ENCODE measurements at places on chromosomes 13 and 19.

GRCh38 chr13:112069061-112069844, 2.3 kb downstream of the SOX1 start:
- no peak for DNase-seq

DNA sequence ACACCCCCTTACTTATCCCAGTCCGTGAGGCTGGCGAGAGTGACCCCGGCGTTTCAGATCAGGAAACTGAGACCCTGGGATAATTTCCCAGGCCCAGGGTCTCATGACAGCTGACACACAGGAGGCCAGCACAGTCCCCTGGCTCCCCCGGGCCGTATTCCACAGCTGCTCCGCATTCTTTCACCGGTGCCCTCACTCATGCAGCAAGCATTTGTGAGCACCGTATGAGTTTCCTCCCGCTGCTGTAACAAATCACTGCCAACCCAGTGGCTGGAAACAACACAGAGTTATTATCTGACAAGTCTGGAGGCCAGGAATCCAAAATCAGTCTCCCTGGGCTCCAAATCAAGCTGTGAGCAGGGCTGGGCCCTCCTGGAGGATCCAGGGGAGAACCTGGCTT, 21.3 kb downstream of the GADD45B start:
- no peak for DNase-seq

- no peak for DNase-seq
These were observed 451.7 kb downstream of the TSHZ3 start for GRCh38 chr19:30897553-30897952.

- no peak for DNase-seq
These were observed 90.9 kb downstream of the SIPA1L3 start for GRCh38 chr19:37997911-37998344.

GRCh38 chr19:30004403-30004802, 62.4 kb downstream of the URI1 start:
- no peak for DNase-seq

- DNase-seq, result no peak
These were observed 1524.0 kb downstream of the SLITRK1 start for GRCh38 chr13:82358284-82358683.

DNA sequence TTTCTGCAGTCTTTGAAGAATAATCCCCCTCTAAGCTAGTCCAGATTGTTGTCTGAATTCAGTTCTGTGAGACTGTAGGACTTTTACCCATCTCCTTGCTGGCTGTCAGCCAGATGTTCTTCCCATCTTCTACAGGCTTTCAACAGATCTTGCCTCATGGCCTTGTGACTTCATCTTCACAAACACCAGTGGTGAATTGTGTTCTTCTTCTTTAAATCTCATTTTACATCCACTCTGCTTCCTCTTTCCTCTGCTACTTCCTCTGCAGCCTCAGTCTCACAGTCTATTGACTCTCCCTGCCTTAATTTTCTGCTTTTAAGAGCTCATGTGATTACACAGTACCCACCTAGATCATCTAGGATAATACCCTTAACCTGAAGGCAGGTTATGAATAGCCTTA, 859.0 kb upstream of the SLITRK1 start:
- DNase-seq, result no peak

GRCh38 chr13:75736173-75736572, 100.0 kb downstream of the LMO7 start:
- DNase-seq, result no peak

DNA sequence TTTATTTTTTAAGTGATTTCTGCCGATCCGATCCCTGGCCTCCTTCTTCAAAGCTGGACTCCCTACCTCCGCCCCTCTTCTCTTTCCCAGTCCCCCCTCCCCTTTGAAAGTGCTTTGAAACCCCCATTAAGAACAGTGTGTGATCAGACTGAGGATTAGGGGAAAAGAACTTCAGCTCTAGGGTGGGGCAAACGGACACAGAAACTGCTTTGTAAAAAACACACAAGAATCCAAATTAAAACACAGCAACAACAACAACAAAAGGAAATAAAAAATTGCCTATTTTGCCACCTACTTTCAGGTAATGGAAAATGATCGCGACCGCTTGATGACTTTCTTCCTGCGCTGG, 1.4 kb downstream of the SPRY2 start:
- no peak for DNase-seq

- DNase-seq, result no peak
These were observed 67.1 kb downstream of the ZNF536 start for GRCh38 chr19:30439310-30439709.

All from stimulated activated CD8-positive, alpha-beta memory T cell treated with anti-CD3 and anti-CD28 coated beads, Interleukin-15, amount 100 ng/mL, for 48 hours (primary cell).